ENCODE measurements at places on chromosomes 3 and 15.

DNA sequence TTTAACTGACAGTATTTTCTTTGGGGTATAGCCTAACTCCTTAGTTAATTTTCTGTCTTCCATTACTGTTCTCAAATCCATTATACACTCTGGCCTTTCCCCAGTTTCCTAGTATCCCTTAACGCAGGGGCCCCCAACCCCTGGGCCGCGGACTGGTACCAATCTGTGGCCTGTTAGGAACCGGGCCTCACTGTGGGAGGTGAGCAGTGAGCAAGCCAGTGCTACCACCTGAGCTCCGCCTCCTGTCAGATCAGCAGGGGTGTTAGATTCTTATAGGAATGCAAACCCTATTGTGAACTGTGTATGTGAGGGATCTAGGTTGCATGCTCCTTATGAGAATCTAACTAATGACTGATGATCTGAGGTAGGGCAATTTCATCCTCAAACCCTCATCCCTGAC lies 75.1 kb downstream of the DOCK3 start:
- no peak for DNase-seq

GRCh38 chr15:59548501-59549226 lies 62.9 kb upstream of the GCNT3 start:
- DNase-seq = no peak

GRCh38 chr3:31288224-31288623 lies 244.5 kb upstream of the STT3B start:
- DNase-seq = no peak

DNA sequence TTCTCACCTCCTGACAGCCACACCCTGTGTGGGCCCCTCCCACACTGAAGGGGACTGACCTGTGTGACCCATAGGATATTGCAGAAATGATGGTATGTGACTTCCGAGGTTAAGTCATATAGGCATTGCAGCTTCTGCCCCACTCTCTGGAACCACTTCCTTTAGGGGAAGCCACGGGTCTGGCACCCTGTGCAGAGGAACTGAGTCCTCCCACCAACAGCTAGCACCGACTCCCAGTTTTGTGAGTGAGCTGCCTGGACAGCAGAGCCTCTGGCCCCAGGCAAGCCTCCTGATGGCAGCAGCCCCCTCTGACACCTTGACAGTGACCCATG lies 24.6 kb upstream of the SLC6A6 start:
- no peak for DNase-seq

GRCh38 chr15:84904419-84904818 lies 20.0 kb downstream of the SLC28A1 start:
- DNase-seq = no peak

DNA sequence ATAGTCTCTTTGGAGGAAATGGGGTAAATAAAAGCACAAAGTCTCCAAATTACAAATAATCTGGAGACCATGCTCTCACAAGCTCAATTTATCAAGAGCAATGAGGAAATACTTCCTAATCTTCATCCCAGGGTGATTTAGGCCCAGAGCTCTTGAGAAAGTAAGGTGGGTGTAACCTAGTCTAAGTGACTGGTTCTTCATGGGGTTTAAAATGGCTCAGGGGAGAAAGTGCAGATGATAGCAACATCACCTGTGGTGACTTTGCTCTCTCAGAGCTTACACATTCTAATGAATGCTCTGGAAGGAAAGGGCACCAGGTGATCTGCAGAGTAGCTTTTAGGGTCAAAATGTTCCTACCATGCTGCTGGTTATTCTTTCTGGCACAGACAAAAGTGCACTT lies 118.4 kb upstream of the TP63 start:
- DNase-seq = no peak

DNA sequence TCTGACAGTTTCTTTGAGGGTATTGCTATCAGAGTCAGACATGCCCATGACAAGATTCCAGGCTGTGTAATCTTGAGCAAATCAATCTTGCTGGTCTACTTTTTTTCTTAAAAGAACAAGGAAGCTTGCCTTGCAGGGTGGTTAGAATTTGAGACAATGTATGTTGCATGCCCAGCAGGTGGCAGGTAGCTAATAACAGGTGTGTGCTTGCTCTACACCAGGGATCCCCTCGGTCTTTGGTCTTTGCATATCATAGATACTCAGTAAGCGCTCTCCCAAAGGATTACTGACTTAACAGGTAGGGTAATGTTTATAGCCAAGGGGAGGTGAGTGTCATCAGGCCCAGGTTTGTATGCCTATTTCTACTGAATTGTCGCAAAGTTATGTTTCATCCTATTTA lies 37.3 kb downstream of the CACNA1D start:
- DNase-seq = no peak

- no peak for DNase-seq
Observed at GRCh38 chr3:63937661-63938651, 25.8 kb upstream of the SCAANT1 start.

DNA sequence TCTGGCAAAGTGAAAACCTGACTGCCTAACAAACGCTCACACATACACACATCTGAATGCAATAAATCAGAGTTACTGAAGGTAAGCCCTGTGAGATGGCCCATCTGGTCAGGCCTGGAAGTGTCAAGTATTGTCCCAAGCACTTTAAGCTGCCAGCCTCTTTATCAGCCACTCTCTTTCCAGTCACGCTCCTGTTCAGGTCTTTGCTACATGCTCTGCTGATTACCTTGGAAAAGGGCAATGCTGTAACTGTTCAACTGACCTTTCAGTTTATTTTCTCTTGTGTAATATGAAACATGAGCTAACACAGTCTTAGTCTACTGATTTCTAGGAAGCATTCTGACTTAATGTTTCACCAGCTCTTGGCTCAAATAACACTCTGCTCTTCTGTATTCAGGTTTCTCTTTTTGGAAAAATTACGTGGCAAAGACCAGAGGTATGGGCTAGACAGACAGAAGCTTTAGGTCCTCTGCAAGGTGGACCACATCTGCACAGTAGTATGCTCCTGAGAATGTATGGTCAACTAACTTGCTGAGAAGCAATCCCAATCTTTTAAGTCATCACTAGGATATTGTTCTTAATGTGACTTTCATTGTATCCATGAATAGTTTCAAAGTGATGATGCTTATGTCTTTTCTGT lies 44.5 kb downstream of the GBE1 start:
- no peak for DNase-seq

- no peak for DNase-seq
Observed at GRCh38 chr3:5754602-5755001, 567.1 kb downstream of the EDEM1 start.

- DNase-seq = no peak
Observed at GRCh38 chr3:194367992-194368841, 1.3 kb downstream of the LRRC15 start.

DNA sequence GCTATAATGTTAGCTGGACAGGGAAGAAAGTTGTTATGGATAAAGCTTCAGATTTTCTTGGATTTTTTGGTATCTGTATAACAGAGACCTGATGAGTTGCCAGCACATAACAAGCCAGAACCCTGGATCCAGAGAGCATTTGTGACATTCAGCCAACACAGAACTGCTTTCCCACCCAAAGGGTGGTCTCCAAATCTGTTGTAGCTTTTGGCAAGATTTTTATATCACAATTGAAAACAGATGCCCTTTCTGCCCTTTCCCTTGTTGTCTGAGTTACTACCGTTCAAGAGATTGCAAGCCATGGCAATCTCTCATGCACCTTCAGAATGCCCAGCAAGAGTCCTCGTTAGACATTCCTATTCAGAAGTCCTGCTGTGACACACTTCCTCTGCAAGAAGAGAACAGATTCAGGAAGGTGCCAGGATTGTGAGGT lies 107.6 kb upstream of the FGF7 start:
- no peak for DNase-seq

DNA sequence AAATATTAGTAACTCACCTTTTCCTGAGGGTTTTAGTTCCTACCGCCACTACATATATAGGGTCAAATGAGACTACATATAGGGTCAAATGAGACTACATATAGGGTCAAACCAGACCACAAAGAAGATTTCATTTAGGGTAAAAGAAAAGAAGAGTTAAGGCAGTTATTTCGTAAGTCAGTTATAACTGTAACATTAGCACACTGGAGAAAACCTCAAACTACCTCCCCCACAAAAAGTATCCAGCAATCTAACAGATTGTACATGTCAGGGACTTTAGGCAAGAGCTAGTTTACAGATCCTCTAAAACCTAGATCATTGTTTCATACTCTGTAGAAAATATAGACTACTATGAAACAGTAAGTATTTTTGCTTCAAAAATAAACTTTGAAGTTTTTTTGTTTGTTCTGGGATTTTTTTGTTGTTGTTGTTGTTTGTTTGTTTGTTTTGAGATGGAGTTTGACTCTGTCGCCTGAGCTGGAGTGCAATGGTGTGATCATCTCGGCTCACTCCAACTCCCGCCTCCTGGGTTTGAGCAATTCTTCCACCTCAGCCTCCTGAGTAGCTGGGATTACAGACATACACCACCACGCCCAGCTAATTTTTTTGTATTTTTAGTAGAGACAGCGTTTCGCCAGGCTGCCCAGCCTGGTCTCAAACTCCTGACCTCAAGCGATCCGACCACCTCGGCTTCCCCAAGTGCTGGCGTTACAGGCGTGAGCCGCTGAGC lies 92.4 kb upstream of the CGNL1 start:
- DNase-seq = no peak

- DNase-seq = no peak
Observed at GRCh38 chr3:52923963-52924362, 26.6 kb upstream of the STIMATE start.

GRCh38 chr3:58271901-58272501 lies 34.0 kb upstream of the RPP14 start:
- no peak for DNase-seq

DNA sequence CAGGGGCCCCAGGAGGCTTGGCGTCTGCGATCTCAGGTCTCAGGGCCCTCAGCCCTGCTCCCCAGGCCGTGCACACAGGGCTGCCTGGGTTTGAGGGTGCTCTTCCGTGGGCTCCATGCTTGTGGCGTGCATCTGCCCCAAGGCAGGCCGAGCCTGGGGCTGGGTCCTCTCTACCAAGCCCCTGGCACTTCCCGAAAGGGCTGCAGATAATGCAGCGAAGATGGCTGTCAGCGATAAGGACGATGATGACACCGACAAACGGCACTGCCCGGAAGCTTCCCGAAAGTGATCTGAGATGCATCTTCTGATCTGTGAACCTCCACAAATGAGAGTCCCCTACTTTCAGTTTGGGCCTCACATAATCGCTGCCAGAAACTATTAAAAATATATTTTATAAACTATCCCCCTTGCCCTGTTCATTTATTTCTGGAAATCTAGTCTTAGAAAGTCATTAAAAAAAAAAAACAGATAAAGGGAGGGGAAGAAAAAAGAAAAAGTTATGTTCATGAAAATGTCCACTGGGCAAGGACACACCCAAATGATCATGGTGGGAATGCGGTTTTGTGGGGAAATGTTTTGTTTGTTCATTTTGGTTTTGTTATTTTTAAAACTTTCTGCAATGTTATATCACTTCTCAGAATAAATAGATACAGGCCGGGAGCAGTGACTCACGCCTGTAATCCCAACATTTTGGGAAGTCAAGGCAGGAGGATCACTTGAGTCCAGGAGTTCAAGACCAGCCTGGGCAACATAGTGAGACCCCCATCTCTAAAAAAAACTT lies 51.5 kb downstream of the RPN1 start:
- DNase-seq = no peak

GRCh38 chr15:76678766-76679165 lies 226.4 kb downstream of the SCAPER start:
- DNase-seq = no peak

GRCh38 chr3:114942773-114943172 lies 204.3 kb downstream of the ZBTB20 start:
- no peak for DNase-seq

DNA sequence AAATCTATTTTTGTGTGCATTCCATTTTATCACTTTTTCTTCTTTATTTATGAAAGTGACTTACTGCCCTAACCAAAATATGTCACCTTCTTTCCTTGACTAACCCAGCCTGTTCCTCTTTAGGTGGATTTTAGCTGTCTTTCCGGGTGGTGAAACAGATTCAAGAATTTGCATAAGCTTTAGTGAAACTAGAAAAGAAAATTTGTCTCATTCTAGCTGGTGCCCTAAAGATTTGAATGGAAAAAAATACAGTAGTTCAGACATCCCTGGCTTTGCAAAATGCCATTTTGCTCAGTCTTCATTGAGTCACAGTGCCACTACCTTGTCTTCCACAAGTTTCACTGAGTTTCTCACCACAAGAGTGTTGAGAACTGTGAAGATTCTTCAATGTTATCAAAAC lies 28.2 kb upstream of the CCDC50 start:
- no peak for DNase-seq

- DNase-seq = no peak
Observed at GRCh38 chr15:87599616-87600015, 656.9 kb downstream of the NTRK3 start.

- DNase-seq = no peak
Observed at GRCh38 chr3:68893600-68894239, 38.6 kb downstream of the TAFA4 start.

GRCh38 chr15:55856506-55857164 lies 113.7 kb upstream of the PRTG start:
- DNase-seq = no peak

GRCh38 chr15:84830036-84830435 lies 12.9 kb downstream of the ALPK3 start:
- DNase-seq = no peak

GRCh38 chr15:56675930-56676329 lies 57.4 kb downstream of the ZNF280D start:
- no peak for DNase-seq

GRCh38 chr3:143329567-143330211 lies 210.1 kb downstream of the CHST2 start:
- DNase-seq = no peak

GRCh38 chr3:30333143-30333542 lies 273.3 kb upstream of the TGFBR2 start:
- no peak for DNase-seq

DNA sequence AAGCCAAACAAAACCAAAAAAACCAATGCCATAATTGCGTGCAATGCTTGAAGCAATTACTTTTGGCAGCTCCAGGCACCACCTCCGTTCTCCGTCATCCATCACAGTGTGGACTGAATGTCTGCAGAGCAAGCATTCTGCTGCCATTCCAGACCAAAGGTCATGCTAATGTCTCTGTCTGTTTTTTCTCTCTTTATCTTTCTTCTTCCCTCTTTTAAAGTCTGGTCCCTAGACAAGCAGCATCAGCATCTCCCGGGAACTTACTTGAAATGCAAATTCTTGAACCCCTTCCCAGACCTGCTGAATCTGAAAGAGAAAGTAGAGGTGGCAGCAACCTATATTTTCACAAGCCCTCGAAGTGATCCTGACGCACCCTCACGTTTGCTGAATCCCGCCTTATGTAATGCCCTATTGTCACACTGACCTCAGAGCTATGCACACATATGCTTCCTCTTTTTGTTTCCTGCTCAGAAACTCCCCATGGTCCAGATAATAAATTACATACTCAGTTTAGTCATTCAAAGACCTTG lies 297.3 kb upstream of the PROK2 start:
- no peak for DNase-seq

GRCh38 chr15:90165659-90166489 lies 35.3 kb upstream of the SEMA4B start:
- no peak for DNase-seq

- no peak for DNase-seq
Observed at GRCh38 chr3:51384055-51384725, 901 bp upstream of the MANF start.

Measured in cortex of kidney (tissue), 1 donor.